ENCODE measurements at places on chromosomes 7 and 10.

DNA sequence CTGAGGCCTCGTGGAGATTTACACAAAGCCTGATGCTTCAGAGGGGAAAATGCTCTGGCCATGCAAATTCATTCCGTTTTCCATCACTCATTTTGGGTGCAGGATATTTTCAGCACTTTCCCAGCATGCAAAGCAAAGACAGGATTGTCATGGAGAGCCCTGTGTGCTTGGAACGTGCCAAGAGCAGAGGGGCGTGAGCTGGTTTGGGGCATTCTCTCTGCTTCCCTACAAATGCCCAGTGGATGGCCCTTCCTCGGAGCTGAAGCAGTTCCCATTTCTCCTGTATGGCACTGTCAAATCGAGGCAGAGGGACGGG lies 164.1 kb downstream of the PRKAG2 start:
- DNase-seq, result no peak

DNA sequence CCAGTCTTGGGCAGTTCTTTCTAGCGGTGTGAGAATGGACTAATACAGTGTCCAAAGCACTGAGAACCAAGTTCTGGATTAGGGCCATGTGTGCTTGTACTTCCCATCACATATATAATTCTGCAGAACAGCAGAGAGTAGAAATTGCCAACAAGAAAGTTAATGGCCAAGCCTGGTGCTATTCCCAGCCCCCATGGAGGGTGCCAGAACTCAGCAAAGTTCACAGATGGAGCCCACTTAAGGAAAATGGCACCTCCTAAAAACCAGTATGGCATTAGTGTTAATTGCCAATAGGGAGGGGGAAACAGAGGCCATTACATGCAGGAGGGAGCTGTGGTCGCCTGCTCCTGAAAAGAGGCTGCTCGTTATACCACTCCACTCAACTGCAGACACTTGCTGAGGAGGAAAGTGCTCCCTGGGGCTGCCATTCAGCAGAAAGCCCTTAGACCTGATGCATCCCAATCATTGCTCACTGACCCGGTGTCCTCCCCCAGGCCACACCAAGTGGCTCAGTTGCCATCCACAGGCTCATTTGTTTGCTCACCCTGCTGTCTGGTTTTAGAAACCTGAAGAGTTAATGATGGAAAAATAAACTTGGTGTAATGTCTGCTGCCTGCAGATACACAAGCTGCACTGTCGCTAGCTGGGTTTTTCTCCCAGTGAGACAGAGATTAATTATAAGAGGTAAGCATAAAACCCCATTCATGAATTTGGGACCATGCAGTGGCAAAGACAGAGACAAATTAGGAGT lies 280.6 kb downstream of the GFRA1 start:
- no peak for DNase-seq

DNA sequence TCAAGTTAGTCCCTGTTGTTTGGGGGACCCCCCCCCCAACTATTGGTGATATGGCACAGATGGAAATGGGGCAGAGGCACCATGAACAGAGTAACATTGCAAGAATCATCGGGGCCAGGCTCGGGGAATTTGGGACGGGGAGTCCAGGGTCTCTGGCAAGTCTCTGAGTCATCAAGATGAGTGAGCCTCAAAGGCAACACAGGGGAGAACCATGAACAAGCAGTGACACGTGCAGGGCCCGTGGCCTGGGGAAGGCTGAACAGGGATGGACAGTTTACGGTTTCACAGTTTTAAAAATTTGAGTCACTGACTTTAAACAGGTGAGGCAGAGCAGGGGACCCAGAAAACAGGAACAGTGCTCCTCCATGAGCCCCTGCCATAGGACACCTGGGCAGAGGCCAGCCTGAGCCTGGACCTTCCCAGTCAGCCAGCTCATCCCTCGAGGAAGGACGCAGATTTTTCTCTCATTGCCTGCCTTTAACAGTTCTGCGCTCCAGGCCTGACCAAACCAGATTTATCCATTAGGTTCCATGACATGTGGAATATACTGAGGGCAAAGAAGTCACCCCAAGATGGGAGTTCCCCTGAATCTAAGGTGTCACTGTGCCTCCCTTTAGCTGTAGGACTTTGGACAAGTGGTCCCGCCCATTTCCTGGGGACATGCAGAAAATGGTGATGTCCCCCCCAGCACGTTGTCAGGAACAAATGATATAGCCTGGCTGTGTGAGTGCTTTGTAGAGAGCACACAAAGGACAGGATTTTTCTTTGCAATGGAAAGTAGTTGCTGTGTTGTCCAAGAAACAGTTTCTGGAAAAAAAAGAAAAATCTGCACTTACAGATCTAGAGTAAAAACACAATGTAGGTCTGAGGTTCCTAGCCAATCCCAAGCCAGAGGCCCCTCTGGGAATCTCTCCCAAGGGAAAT lies 23.8 kb downstream of the CHST15 start:
- DNase-seq, result no peak

GRCh38 chr10:81251457-81252115 lies 623.4 kb upstream of the NRG3 start:
- DNase-seq, result no peak

- no peak for DNase-seq
These were observed 157.3 kb upstream of the MTPN start for GRCh38 chr7:136134503-136134902.

DNA sequence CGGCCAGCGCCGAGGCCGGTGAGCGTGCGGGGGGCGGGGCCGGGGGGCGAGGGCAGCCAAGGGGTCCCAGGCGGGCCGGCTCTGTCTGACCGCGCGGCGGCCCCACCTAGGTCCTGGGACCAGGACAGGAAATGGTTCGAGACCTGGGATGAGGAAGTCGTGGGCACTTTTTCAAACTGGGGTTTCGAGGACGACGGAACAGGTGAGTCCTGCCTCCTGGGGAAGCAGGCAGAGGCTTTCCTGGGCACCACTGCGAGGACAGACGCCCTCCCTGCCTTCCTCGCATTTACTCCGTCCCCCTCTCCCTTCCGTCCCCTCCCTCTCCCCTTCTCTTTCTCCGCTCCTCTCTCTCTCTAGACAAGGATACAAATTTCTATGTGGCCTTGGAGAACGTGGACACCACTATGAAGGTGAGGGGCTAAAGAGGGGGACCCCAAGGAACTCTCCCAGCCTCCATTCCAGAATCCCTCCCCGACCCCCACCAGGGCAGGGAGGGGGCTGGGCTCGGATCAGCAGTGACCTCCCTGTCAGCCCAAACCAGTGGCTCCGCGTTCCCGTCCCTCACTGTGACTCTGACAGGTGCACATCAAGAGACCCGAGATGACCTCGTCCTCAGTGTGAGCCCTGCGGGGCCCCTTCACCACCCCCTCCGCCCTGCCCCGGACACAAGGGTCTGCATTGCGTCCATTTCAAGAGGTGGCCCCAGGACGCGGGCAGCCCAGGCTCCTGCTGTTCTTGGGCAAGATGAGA lies 2.6 kb upstream of the MUC12 start:
- no peak for DNase-seq

GRCh38 chr10:6221192-6221940 lies 18.6 kb downstream of the PFKFB3 start:
- DNase-seq, result no peak

GRCh38 chr10:60237977-60238758 lies 151.5 kb downstream of the ANK3 start:
- no peak for DNase-seq

GRCh38 chr10:89163265-89163995 lies 43.7 kb downstream of the CH25H start:
- DNase-seq, result peak; percentile 42

DNA sequence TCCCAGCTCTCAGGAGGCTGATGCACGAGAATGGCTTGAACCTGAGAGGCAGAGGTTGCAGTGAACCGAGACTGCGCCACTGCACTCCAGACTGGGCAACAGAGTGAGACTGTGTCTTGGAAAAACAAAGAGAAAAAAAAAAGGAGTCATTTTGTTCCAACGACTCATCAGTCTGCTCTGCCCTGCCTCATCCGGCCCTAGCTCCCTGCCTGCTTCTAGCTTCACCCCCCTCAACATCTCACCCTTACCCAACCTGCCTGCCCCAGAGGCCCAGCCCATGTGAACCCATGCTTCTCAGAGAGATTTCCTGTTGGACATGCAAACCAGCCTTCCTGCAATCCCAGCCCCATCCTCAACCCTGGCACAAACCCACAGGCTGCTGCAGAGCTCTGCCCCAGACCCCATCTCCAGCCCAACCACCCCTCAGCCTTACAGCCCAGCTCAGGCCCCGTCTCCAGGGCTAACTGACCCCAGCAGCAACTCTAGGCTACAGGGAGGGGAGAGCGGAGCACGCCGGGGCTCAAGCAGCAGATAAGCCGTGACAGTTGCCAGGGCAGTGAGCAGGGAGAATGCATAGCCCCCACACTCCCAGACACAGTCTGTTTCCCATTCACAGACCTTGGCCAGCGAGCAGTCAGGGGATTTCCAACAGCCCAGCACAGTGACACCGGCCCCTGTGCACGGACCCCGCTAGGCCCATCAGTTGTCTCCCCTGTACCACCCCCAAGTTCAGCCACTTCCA lies 86.0 kb upstream of the KCTD7 start:
- no peak for DNase-seq

DNA sequence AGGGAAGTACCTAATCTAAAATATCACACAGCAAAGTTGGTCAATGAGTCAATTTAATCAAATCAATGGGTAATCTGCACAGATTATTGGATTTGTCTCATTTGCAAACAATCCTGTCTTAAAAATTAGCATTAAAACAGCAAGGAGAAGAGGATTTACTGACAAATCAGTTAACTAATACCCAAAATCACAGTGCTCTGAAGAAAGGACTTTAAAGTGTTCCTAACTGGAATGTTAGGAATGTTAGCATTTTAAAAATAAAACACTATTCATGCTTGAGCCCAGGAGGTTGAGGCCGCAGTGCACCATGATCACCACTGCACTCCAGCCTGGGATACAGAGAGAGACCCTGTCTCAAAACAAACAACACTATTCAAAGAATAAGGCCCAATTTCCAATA lies 83.1 kb downstream of the CHCHD3 start:
- DNase-seq, result no peak

DNA sequence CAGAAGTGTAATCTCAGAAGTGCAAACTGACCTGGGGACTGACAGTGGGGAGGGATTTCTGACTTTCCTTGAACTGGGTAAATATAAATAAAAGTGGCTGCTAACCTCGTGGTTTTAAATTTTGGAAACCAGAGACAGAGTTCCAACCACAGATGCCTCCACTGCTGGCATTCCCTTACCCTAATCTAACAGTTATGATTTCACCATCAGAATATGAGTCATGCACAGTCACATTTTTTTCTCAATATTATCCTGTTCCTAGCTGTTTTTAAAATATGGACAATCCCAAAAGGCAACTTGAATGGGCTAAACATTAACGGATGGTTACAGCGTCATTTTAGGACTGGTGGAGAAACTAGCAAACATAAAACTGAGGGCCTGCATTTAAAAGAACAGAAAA lies 264.3 kb upstream of the INHBA start:
- no peak for DNase-seq

GRCh38 chr10:123942114-123942861 lies 50.7 kb upstream of the CPXM2 start:
- DNase-seq, result no peak

GRCh38 chr10:73862011-73862410 lies 12.3 kb downstream of the CAMK2G start:
- DNase-seq, result no peak

DNA sequence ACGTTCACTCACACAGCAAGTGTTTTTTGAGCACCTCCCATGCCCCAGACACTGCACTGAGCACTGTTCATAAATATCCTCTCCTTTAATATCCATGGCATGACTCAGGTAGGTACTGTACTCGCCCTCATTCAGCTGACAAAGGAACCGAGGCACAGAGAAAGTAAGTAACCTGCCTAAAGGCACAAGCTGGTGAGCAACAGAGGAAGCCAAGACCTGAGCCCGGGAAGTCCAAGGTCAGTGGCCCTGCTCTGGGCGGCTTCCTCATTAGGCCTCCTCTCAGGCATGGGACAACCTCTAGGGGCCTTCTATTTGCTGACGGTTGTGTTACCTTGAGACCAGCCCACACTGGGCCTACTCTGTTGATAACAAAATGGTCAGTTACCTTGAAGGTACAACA lies 45.1 kb upstream of the EZH2 start:
- DNase-seq, result no peak

- DNase-seq, result no peak
These were observed 139.6 kb downstream of the MLLT10 start for GRCh38 chr10:21673668-21674067.

GRCh38 chr7:120838281-120838682 lies 19.7 kb downstream of the TSPAN12 start:
- no peak for DNase-seq

- DNase-seq, result no peak
These were observed 42.6 kb downstream of the CNOT4 start for GRCh38 chr7:135467207-135467711.

GRCh38 chr7:19554581-19554980 lies 154.3 kb downstream of the POLR1F start:
- no peak for DNase-seq

DNA sequence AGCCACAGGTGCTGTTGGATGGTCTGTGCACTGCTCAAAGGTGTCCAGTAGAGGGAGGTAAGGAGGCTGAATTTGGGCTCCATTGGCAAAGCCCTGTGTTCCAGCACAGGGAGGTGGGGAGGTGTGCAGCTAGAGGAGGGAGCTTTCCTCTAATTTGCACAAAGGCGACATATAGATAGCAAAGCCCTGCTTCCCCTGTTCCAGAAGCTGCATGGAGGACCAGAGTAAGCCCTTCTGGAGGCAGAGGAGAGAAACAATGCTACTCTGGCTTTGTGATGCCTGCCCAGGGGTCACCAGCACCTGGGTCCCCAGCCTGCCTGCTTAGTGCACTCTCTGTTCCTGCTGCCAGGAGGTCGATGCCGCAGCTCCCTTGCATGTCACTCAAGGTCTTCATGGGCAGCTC lies 3.4 kb upstream of the ARHGAP22 start:
- DNase-seq, result no peak

DNA sequence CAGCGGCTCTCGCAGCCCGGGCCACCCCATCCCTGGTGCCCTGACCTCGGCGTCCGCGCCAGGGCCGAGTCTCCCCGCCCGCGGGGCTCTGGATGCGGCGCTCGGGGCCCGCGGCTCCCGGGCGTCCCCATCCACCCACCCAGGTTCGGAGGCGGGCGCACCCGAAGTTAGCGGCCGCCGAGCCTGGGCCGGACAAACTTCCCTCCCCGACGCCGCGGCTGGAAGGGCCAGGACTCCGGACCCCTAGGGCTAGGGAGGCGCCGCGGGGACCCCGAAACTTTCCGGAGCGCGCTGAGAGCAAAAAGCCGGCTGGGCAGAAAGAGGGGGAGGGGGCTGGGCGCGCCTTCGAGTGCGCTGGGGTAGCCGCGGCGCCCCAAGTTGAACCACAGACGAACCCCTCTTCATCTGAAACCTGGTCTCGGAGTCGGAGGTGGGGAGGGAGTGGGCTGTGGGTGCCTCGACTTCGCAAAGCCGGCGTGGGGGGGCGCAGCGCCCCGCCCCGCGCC lies 3.7 kb upstream of the ELFN1 start:
- DNase-seq, result no peak

Data from stimulated activated CD8-positive, alpha-beta memory T cell treated with anti-CD3 and anti-CD28 coated beads, Interleukin-15, amount 100 ng/mL, for 4 hours (primary cell).